GM13976 (cell line): ENCODE measurements at places on chromosomes 11 and 22.
A peak's percentile ranks its signal among the peaks of the same experiment; 100 is the strongest.

GRCh38 chr11:66957971-66958231 is 282 bp downstream of the PC start:
- peak; percentile 79 for DNase-seq

DNA sequence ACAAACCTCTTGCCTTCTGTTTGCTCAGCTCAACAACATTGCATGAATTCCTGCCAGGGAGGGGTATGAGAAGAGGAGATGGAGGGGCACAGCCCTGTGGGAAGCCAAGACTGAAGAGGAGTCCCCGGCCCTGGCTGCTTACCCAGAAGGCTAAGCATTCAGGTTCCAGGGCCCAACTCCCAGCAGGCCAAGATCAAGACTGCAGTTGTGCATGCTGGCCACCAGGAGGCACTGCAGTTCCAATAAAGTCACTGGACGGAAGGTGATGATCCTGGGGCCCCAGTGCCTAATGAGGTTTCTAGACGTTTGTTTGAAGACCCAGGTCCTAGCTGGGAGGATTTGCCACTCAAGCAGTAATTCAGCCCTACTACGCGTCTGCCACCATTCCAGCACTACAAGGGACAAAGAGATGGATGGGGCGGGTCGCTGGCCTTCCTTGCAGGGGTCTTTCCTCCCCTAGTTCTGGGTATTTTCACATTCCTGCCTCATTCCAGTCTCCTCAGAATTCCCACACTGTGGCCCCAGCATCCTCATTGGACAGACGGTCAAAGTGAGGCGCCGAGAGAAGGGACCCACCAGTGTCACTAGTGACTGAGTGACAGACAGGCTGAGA is 23.6 kb downstream of the ALX4 start:
- DNase-seq, result peak; percentile 88

DNA sequence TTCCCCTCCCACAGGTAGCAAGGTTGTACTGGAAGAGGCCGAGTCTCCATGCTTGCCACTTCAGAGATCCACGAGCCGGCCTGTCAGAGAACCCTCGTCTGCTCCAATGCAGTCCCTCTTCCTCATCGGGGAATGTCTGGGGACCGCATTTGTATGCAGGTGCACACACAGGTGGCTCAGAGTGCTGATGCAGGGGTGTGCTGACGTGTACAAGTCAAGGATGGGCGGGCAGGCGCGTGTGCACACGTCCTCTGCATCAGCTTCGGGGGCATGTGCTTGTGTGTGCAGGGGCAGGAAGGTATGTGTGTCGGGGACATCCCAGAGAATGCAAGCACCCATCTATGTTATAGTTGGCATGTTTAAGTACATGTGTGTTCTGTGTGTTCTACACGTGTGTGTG is 49.4 kb downstream of the ELFN2 start:
- DNase-seq, result no peak

- DNase-seq, result no peak
Observed at GRCh38 chr11:70400643-70401042, 2.3 kb downstream of the CTTN start.

- DNase-seq, result no peak
Observed at GRCh38 chr11:47538741-47539565, 14.0 kb downstream of the CELF1 start.

DNA sequence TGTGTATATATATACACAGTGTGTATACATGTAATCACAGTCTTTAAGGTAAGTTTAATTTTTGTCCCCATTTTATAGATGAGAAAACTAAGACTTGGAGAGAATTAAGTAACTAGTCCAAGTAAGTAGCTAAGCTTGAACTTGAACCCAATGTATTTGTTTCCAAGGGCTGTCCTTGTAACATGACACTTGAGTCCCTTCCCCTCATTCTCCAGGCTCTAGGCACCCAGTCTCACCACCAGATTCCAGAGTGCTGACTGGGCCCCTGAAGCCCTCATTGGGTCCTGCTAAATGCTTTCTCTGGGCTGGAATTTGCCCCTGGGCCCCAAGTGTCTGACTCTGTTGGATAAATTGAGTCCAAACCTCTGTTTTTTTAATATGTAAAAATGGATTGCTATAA is 45.5 kb downstream of the ADM start:
- DNase-seq, result no peak

GRCh38 chr11:102436976-102437375 is 15.6 kb downstream of the TMEM123 start:
- no peak for DNase-seq

GRCh38 chr11:110951037-110951949 is 239.1 kb upstream of the ARHGAP20 start:
- DNase-seq, result no peak

- DNase-seq, result no peak
Observed at GRCh38 chr11:46322759-46323158, 24.5 kb upstream of the DGKZ start.

- no peak for DNase-seq
Observed at GRCh38 chr11:95161248-95161647, 69.8 kb downstream of the SESN3 start.

GRCh38 chr22:32327596-32328171 is 30.0 kb upstream of the RFPL3 start:
- no peak for DNase-seq

GRCh38 chr22:41947424-41948080 is 600 bp upstream of the CENPM start:
- no peak for DNase-seq

- no peak for DNase-seq
Observed at GRCh38 chr11:110374921-110375320, 54.8 kb upstream of the FDX1 start.

DNA sequence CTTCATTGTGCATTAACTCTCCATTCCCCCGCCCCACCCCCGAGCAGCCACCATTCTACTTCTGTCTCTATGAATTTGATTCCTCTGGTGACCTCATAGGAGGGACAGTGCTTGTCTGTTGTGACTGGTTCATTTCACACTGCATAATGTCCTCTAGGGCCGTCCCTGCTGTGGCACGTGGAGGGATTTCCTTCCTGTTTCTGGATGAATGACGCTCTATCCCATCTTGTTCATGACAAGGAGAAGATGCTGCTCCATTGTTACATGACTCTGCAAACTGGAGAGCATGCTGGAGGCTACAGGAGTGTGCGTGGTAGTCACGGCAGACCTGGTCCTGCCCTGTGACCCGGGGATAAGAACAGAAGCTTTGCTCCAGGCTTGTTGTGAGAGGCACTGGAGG is 61.3 kb downstream of the RTL6 start:
- DNase-seq, result peak; percentile 9

GRCh38 chr11:127017482-127017881 is 16.9 kb upstream of the KIRREL3 start:
- DNase-seq, result no peak

- DNase-seq, result no peak
Observed at GRCh38 chr11:61543606-61544306, 35.2 kb downstream of the LRRC10B start.

DNA sequence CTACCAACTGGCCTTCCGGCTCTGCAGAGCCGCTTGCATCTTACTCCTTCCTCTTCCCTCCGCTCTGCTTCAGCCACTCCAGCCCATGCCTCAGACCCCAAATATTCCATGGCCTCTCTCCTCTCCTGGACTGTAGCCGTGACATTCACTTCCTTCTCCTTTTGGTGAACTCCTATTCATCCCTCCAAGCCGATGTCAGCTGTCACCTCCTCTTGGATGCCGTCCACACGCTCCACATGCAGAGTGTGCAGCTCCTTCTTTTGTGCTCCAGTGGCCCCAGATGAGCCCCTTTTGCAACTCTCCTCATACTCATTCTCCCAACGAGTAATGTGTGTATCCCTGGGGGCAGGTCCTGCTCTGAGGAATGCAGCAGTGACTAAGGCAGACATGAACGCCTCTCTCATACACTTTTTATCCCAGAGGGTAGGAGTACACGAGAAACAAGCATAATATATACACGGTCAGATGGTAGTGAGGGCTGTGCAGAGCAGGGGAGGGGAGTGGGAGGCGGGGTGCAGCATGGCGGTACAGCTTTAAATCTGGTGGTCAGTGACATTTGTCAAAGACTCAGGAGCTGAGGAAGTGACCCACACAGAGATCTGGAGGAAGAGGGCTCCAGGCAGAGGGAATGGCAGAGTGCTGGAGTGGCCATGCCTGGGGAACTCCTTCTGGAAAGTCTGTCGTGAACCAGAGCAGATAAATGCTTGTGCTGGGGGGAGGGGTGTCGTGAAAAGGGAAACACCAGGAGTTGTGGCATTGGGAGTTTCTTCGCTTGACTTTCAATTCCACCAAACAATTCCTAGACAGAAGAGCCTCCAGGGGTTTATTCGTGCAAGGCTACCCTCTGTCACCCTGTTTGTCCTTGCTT is 83.8 kb upstream of the ATXN10 start:
- DNase-seq, result no peak

DNA sequence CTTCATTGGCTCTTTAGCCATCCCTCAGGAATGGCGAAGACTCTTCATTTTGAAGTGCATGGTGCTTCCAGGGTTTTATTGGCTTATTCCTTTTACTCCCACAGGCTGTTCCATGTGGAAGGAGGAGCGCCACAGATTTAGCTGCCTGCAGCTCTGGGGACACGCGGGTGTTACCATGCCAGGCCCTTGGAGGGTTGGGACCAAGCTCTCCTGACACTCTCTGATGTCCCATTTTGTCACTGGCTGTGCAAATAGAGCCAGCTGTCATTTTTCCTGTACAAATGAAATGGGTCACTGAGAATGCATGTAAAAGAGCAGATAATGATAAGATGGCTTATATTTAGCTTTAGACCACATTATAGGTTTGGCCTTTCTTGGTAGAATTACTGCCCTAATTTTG is 9.2 kb downstream of the THYN1 start:
- DNase-seq, result no peak

DNA sequence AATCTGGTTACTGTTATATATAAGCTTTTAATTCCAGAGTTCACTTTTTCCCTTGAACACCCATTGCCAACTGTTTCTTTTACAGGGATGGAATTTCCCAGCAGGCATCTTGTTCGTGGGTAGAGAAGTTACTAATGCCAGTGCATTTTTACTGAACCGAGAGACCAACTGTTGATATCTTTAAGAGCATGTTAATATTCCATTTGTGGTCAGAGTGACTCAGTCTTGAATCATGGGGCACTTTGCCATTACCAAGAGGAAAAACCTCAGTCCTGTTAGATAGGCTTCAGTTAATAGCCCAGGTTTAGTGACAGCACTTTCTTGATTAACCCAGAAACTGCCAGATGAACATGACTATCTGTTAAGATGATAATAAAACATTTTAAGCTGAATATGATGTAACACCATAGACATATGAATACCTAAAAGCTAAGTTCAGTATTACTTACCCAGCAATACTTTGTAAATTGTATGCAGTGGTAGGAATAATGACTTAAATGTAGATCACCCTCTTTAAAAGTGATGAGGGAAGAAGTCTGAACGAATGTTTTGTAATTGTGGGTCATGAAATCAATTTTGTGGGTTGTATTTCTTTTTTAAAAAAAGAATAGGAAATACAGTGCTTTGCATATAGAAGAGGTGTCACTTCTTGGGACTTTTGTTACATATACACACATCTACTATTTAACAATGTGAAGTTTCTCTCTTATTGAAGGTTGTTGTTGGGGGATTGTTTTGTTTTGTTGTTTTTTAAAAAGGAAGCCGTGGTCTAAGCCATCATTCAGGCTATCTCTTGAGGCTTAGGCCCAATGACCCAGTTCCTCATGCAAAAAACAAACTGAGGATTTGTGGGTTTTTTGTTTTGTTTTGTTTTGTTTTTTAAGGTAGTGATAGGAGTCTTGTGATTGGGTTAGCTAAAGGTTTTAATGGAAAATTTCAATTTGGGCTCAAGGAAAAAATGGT is 79.2 kb upstream of the GRIK4 start:
- DNase-seq, result no peak

DNA sequence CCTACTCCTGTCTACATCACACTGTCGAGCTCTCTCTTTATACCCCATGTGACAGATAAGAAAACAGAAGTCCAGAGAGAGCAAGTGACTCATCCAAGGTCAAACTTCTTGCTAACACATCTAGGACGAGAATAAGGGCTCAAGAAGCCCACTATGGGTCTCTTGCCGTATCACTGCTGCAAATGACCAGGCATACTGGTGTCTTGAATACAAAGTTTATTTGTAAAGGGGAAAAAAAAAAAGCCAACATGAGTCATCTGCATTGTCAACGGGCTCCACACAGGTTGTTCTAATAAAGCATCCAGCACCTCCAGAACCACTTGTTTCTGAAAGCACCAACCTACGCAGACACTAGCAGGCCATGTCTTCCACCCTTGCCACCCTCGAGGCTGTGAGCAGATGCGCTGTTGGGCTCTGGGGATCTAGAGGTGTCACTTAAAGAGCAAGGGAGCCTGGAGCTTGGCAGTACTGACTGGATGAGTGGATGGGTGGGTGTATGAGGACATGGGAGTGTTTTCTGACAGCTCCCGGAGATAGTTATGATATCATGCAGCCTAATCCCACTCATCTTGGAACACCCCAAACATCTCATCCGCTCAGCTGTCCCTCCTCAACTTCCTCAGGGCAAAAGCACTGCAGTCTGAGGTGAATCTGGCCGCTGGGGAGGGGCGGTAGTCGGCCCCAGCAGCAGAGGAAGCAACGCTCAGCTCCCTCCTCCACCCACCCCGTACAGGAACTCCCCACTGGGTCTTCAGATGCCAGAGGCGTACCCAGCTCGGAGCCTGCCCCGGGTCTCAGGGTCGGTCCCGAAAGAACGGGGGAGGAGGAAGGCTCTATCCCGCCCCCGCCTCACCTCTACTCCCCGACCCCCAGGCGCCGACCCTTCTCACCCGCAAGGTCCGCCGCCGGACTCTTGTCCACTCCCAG is 1.0 kb downstream of the SMCO4 start:
- peak; percentile 74 for DNase-seq

DNA sequence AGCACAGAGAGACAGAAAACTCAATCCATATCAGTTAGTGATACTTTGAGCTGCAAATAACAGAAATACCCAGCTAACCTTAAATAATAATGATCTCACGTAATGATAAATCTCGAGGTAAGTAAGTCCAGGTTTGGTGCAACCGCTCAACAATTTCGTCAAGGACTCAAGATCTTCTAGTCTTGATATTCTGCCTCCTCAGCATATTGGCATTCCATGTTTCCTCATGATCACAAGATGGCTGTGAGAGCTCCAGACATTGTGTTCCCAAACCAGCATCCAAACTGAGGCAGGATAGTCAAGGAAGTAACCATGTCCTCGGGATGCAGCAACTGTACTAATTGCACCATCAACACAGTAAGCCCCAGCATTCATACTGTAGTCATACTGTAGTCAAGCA is 7.5 kb upstream of the LARGE1 start:
- DNase-seq, result no peak

- DNase-seq, result no peak
Observed at GRCh38 chr22:27115410-27115809, 458.0 kb downstream of the MIAT start.
